ENCODE measurements at places on chromosomes 11 and 22.

GRCh38 chr22:44186737-44187136, 6.0 kb downstream of the PARVG start:
- DNase-seq: no peak

GRCh38 chr11:59144579-59145345, 2.1 kb downstream of the FAM111A start:
- DNase-seq: peak; percentile 74

DNA sequence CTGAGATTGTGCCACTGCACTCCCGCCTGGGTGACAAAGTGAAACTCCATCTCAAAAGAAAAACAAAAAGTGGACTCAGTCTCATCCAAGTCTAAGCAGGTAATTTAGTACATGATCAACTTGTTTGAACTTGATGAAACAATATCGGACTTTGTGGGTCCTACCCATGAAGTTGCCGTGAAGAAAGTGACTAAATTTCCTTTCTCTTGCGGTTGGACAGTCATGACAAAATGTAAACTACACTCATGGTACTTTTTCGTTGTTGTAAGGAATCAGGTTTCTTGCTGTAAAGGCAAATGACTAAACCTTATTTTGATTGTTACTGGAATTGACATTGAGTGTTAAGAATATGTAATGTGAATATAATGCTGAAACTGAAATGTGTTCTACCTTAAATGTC, 164.5 kb upstream of the PLET1 start:
- no peak for DNase-seq

- peak; percentile 56 for DNase-seq
Measured at GRCh38 chr11:57568330-57568766, 876 bp upstream of the UBE2L6 start.

DNA sequence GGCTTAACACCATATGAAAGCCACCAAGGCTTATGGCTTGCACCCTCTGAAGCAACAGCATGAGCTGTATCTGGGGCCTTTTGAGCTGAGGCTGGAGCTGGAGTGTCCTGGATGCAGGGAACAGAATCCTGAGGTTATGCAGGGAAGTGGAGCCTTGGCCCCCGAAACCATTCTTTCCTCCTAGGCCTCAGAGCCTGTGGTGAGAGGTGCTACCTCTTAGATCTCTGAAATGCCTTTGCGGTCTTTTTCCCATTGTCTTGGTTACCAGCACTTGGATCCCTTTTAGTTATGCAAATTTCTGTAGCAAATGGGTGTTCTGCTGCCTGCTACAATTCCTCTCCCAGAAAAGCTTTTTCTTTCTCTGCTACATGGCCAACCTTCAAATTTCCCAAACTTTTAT, 72.7 kb upstream of the CLPB start:
- no peak for DNase-seq

GRCh38 chr11:15295695-15296094, 181.0 kb downstream of the INSC start:
- no peak for DNase-seq

DNA sequence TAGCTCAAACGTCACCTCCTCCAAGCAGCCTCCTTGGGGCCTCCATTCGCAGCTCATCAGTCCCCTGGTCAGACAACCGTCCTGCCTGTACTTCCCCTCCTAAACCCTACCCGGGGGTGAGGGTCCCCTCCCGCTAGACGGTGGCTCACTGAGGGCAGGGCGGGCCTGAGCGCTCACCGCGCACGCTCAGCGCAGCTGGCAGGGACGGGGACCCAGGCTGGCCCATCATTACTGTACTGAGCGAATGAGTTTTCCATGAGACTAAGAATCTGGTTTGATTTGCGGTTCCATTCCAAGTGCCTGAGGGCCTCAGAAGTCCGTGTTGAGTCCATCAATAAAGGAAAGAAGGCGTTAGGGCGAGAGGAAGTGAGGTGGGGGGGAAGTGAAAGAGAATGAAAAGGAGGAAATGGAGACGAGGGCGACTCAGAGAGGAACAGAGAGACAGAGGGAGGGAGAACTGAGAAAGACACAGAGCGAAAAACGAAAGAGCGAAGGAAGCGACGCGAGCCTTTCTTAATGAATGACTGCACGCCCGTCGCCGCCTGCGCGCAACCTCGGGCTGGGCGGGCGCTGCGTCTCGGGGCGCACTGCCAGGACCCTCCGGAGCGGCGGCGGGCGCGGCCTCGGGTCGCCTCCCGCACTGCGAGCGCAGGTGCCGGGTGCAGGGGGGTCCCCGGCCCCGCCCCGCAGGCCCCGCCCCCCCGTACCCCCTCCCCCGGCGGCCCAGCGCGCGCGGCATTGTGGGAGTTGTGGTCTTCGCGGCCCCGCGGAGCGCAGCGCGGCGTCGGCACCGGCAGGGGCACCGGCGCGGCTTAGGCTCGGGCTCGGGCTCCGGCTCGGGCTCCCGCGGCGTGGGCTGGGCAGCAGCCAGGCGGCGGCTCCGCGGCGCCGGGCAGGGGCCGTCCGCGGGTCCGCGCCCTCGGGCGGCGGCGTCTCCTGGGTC, at the start of gene ASPHD2:
ASPHD2 (plus strand) TSS at position 746 of the 943 bp plus-strand sequence. CDS start 4,356 bp downstream, outside the sequence.
- peak; percentile 18 for DNase-seq

GRCh38 chr22:42229455-42230149, 40.9 kb downstream of the TCF20 start:
- DNase-seq: no peak

DNA sequence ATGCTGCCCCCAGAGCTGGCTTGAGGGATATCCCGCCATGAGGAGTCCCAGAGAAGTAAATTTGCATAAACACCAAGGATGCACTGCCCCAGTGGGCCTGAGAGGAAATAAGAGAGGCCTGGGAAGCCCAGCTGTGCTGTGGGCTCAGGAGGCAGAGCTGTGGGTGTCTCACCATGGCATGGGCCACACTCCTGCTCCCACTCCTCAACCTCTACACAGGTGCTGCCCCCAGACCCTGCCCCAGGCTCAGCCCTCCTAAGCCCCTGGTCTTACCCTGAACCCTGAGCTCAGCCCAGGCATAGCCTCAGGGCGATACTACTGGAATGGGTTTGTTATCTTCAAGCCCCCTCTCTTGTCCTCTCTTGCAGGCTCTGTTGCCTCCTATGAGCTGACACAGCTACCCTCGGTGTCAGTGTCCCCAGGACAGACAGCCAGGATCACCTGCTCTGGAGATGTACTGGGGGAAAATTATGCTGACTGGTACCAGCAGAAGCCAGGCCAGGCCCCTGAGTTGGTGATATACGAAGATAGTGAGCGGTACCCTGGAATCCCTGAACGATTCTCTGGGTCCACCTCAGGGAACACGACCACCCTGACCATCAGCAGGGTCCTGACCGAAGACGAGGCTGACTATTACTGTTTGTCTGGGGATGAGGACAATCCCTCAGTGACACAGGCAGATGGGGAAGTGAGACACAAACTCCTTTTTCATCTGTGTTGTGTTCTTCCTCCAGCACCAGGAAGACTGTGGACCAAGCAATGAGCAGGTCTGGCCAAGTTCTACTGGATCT, 59.9 kb downstream of the GGTLC2 start:
- no peak for DNase-seq
